ENCODE measurements at places on chromosomes 1 and 21.

DNA sequence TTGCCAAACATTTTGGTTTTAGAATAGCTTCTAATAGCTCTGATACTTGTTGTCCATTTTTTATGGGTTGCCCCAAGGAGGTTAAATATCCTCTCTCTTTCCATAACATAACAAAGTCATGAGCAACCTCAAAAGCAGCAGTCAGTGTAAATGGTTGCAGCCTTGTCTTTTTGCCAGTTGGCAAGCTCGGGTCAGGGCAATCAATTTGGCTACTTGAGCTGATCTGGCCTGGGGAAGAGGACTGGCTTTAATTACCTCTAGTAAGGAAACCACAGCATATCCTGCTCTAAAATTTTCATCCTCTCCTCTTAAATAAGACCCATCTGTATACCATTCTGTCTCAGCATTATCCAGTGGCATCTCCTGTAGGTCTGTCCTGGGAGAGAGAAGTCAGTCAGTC lies 21.2 kb upstream of the FMO4 start:
- no peak for DNase-seq

DNA sequence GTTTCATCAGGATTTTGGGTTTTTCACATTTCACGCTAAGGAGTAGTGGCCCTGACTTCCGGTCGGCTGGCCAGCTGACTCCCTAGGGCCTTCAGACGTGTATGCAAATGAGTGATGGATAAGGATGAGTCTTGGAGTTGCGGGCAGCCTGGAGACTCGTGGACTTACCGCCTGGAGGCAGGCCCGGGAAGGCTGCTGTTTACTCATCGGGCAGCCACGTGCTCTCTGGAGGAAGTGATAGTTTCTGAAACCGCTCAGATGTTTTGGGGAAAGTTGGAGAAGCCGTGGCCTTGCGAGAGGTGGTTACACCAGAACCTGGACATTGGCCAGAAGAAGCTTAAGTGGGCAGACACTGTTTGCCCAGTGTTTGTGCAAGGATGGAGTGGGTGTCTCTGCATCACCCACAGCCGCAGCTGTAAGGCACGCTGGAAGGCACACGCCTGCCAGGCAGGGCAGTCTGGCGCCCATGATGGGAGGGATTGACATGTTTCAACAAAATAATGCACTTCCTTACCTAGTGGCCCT lies 23.1 kb upstream of the TNFRSF1B start:
- DNase-seq, result no peak

GRCh38 chr1:202225131-202225530 lies 31.5 kb downstream of the LGR6 start:
- DNase-seq, result no peak

DNA sequence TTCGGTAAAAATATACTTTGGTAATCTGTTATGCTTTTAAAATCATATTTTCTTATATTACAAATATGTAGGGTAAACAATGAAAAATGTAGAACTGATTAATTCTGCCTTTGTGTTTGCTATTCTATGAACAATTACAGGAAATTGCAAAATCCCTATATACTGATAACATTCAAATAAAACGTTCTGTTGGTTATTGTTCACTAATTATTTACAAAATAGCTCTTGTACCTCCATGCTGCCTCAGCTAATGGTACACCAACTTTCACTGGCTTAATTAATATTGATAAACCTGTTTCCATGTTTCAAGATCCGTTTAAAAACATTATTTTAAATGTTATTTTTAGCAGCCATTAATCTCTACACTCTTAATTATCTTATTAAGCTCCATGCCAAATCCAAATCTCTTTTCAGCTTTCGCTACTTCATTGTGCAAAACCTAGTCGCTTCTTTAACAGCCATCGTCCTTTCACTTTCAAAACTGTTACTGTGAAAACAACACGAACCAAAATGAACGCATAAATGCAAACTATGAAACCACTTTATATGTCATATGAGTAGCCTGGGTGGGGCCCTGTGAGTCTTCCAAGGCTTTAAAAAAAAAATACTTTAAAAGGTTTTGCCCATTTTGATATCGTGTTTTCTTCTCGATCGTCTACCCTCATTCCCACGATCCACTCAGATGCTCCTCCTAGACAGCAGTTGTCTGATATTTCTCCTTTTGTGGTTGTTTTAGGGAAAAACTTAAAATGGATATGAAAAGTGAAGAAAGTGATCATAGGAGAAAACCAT lies 807.1 kb downstream of the USP25 start:
- DNase-seq, result no peak

DNA sequence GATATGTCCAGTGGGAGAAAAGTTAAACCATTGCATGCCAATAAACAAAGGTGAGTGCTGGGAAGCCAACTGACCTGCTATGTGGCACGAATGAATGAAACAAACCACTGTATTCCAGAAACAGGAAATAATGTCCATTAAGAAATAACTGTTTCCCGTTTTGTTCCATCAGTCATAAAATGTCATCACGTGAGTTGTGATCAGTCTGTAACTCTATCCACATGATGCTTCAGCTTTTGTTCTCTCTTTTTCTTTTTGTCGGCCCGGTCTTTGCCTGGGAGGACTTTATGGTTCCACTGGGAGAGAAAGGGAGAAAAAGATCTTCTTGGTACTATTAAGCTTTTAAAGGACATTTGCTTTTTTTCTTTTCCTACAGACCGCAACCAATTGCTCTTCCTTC lies 179.9 kb downstream of the TGFB2 start:
- no peak for DNase-seq

GRCh38 chr1:39646232-39647081 lies 7.0 kb upstream of the HEYL start:
- no peak for DNase-seq

DNA sequence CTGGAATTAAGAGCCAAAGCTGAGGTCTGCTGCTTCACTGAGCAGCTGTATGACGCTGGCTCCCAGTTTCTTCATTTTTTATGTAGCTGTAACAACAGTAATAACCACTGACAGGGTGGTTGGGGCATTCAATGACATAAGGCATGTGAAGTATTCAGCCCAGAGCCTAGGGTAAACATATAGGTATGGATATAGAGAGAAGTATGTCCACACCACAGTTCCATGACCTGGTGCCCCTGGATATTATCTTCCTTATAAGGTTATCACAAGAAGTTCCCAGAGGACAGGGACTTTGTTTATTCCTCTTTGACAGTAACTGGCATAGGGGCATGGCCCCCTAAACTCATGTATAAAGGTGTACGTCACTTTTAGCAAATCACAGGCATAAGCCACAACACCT lies 14.7 kb downstream of the RAB42 start:
- no peak for DNase-seq

- DNase-seq, result no peak
These were observed 23.6 kb upstream of the CBR3 start for GRCh38 chr21:36111238-36111637.

- DNase-seq, result no peak
These were observed 32.1 kb upstream of the RAB4A start for GRCh38 chr1:229238674-229239415.

- no peak for DNase-seq
These were observed 15.4 kb downstream of the POLR3GL start for GRCh38 chr1:145979746-145980456.

All from NCI-H2081 treated with DMSO at 0.1 percent for 48 hours (cell line).